IPS DF 6.9 (cell line): ENCODE measurements at places on chromosomes 4 and X.
A peak's percentile ranks its signal among the peaks of the same experiment; 100 is the strongest.

DNA sequence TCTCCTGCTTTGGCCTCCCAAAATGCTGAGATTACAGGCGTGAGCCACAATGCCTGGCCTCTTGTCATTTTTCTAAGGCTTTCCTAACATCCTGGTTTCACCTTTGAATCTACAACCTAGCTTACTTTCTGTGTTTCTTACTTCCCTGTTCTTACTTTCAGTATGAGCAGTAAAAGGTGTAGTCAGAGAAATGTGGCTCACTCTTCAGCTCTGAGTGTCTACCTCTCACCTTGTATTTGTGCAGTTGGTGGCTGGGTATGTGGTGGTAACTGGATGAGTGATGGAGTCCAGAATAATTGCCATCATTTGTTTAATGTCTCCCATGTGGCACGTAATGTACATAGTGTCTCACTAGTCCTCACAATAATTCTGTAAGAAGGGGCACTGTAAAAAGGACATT, 19.1 kb upstream of the CXCL11 start:
- peaks cover 2% of the 10 kb centered on the region; the same call in 1 of the 2 replicates for H3K4me1 ChIP-seq
- DNase-seq, result no peak
- no peak overlapping the region for H3K27ac ChIP-seq
- H3K4me3 ChIP-seq, result no peak overlapping the region
- no peaks in the 10 kb centered on the region for H3K36me3 ChIP-seq
- no peaks in the 10 kb centered on the region for H3K27me3 ChIP-seq

- H3K4me3 ChIP-seq, result no peak overlapping the region
- H3K4me1 ChIP-seq, result no peaks in the 10 kb centered on the region
- no peaks in the 10 kb centered on the region for H3K27me3 ChIP-seq
- H3K27ac ChIP-seq, result no peak overlapping the region
Observed at GRCh38 chrX:84873176-84873575, 130.5 kb upstream of the APOOL start.

DNA sequence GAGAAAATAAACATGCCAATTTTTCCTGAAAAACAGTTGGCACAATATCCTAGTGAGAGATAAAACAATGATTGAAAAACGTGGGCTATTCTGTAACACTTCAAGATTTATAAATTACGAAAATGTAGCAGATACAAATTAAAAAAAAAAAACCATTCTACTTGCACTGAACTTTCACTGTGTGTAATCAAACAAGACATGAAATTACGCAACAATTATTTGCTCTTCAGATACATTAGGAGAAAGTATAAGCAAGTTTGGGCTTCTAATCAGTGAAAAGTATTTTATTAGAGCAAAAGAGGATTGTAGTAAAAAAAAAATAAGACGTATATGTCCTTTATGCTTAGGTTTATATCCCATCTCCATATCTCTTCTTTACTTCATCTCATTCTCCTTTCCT, 320.4 kb downstream of the SPOCK3 start:
- H3K27ac ChIP-seq, result no peak overlapping the region
- H3K36me3 ChIP-seq, result no peaks in the 10 kb centered on the region
- H3K27me3 ChIP-seq, result no peaks in the 10 kb centered on the region
- no peaks in the 10 kb centered on the region for H3K4me1 ChIP-seq
- no peak overlapping the region for H3K4me3 ChIP-seq

DNA sequence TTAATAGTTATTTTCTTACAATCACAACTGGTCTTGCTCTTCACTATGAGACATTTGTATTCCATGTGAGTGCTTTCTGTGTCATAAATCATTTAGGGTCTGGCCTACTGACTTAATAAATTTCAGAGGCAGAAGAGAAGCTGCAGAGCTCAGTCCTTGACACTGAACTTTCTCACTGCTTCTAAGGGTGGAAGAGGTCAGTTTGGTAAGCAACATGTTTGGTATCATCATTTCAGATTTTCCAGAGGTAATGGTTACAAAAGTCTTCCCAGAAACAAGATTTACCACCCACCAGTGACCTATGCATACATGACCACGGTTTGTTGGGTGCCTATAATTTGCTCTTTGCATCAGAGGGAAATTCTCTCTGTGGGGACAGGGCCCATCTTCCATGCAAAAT, 148.6 kb downstream of the NR3C2 start:
- H3K27me3 ChIP-seq, result no peaks in the 10 kb centered on the region
- no peak overlapping the region for H3K27ac ChIP-seq
- no peaks in the 10 kb centered on the region for H3K36me3 ChIP-seq
- no peaks in the 10 kb centered on the region for H3K4me1 ChIP-seq
- no peak for DNase-seq

DNA sequence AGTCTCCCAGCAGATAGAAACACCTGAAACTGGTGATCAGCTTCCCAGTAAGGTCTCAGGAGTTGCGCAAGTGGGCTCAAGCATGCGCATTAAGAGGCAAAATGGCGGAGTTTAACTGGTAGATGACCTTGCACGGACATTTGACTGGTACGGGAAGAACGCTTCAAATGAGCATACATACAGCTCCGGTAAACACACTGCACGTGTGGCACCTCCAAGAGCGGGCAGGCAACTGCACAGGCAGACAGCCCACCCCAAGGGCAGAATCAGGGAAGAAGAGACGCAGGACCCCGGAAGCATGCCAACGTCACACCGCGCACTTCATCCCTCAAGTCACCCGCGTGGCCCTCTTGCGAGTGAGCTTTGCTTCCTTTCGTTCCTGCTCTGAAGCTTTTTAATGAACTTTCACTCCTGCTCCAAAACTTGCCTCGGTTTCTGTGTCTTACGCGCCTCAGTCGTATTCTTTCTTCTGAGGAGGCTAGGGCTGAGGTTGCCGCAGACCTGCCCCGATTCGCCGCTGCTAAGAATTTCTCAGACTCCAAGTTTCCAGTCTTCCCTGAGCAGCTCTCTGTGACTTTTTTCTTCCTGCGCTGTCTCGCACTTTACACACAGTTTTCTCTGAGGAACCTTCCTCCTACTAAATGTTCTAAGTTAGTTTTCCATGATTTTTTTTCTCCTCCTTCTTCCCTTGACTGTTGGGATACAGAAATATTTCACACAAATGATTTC, 180.7 kb upstream of the ZFP42 start:
- H3K4me1 ChIP-seq, result no peaks in the 10 kb centered on the region
- DNase-seq, result no peak
- no peaks in the 10 kb centered on the region for H3K27me3 ChIP-seq
- H3K4me3 ChIP-seq, result no peak overlapping the region

- no peak overlapping the region for H3K4me3 ChIP-seq
- no peaks in the 10 kb centered on the region for H3K27me3 ChIP-seq
- H3K27ac ChIP-seq, result no peak overlapping the region
- no peaks in the 10 kb centered on the region for H3K36me3 ChIP-seq
- no peaks in the 10 kb centered on the region for H3K4me1 ChIP-seq
- no peak for DNase-seq
Observed at GRCh38 chr4:27921231-27921630, 1060.6 kb downstream of the STIM2 start.

DNA sequence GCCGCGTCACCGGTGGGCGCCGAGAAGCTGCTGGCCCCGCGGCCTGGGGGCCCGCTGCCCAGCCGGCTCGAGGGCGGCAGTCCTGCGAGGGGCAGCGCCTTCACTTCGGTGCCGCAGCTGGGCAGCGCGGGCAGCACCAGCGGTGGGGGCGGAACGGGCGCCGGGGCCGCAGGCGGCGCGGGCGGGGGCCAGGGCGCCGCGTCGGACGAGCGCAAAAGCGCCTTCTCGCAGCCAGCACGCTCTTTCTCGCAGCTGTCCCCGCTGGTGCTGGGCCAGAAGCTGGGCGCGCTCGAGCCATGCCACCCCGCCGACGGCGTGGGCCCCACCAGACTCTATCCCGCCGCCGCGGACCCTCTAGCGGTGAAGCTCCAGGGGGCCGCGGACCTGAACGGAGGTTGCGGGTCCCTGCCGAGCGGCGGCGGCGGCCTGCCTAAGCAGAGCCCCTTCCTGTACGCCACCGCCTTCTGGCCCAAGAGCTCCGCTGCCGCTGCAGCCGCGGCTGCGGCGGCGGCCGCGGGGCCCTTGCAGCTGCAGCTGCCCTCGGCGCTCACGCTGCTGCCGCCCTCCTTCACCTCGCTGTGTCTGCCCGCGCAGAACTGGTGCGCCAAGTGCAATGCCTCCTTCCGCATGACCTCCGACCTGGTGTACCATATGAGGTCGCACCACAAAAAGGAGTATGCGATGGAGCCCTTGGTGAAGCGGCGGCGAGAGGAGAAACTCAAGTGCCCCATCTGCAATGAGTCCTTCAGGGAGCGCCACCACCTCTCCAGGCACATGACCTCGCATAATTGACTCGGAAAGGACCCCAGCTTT, 5.6 kb downstream of the PRDM8 start:
- H3K27me3 ChIP-seq, result peaks cover 84% of the 10 kb centered on the region
- no peak overlapping the region for H3K27ac ChIP-seq
- H3K4me1 ChIP-seq, result peaks cover 7% of the 10 kb centered on the region
- H3K4me3 ChIP-seq, result peak overlapping the region; percentile 29; the same call in 1 of the 2 replicates
- no peak for DNase-seq

DNA sequence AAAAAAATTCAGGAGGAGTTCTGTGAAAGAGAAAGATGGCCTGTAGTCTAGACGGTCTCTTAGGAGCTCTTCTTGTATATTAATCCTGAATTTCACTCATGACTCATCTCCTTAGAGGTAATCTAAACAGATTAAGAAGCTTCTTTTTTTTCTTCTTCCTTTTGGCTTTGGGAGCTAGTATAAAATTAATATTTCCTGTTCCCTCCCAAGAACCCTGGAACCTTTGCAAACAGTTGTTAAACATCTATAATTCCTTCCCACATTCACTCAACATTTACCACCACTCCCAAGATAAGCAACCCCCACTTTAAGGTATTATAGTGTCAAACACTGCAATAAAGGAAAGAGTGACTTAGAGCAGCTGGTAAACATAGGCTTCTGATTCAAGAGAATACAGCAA, 146.4 kb upstream of the EDNRA start:
- no peaks in the 10 kb centered on the region for H3K36me3 ChIP-seq
- H3K27ac ChIP-seq, result no peak overlapping the region
- H3K4me1 ChIP-seq, result no peaks in the 10 kb centered on the region
- H3K27me3 ChIP-seq, result no peaks in the 10 kb centered on the region
- no peak for DNase-seq
- no peak overlapping the region for H3K4me3 ChIP-seq

- H3K4me1 ChIP-seq, result no peaks in the 10 kb centered on the region
- no peaks in the 10 kb centered on the region for H3K36me3 ChIP-seq
- H3K27me3 ChIP-seq, result no peaks in the 10 kb centered on the region
- H3K4me3 ChIP-seq, result no peak overlapping the region
- no peak for DNase-seq
- no peak overlapping the region for H3K27ac ChIP-seq
Observed at GRCh38 chr4:111707491-111707890, 437.8 kb upstream of the FAM241A start.

DNA sequence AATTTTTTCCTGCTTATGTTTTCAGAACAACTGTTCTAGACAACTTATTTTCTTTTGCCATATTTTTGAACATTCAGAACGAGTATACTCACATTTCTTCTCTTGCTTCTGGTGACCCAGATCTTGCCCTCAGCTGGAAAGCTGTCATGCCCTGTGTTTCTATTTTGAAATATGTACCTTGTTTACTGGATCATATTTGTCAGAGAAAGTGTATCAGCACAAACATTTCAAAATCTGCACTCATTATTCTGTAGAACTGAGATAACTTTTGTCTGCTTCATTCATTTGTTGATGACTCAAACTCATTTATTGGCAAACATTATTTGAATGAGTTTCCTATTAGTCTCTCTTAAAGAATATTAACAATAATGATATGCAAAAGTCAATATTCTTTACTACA, 46.2 kb upstream of the FAM9A start:
- H3K4me1 ChIP-seq, result no peaks in the 10 kb centered on the region
- H3K27me3 ChIP-seq, result no peaks in the 10 kb centered on the region
- no peaks in the 10 kb centered on the region for H3K36me3 ChIP-seq
- no peak overlapping the region for H3K4me3 ChIP-seq
- no peak for DNase-seq

DNA sequence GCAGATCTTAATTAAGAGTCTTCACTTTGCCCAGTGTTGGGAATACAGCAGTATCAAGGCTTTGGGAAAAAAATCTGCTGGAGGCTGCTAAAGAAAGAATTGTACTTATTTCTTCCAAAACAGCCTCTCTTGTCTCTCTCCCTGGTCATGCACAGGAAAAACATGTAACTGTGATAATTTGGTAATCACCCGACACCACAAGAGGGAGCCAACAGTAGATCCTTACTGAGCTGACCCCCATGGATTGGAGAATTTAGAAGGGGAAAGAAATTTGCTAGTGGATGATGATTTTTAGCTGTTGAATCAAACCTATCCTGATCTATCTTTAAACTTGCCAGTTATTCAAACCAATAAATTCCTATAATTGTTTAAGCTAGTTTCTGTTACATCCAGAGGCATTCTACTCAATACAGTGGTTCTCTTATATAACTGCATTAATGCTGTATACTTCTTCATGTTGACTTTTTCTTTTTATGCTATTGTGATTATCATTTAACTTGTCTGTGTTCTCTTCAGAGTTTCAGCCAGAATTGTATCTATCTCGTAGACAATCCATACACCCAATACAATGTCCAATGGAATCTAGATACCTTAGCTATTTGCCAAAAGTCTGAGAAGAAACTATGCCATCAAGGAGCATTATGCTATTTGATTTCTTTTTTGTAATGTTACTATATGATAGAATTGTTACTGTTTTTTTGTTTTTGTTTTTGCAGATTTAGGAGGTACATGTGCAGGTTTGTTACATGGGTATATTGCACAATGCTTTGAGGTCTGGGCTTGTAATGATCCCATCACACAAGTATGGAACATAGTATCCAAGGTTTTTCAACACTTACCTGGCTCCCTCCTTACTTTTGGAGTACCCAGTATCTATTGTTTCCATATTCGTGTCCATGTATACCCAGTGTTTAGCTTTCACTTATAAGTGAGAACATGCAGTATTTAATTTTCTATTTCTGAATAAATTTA, 31.3 kb upstream of the ARHGEF38 start:
- no peak overlapping the region for H3K27ac ChIP-seq
- H3K36me3 ChIP-seq, result no peaks in the 10 kb centered on the region
- H3K4me1 ChIP-seq, result no peaks in the 10 kb centered on the region
- DNase-seq, result peak; percentile 9
- no peaks in the 10 kb centered on the region for H3K27me3 ChIP-seq

GRCh38 chr4:14280567-14280966, 653.0 kb upstream of the BOD1L1 start:
- H3K4me1 ChIP-seq, result no peaks in the 10 kb centered on the region
- no peaks in the 10 kb centered on the region for H3K27me3 ChIP-seq
- H3K36me3 ChIP-seq, result no peaks in the 10 kb centered on the region
- no peak overlapping the region for H3K4me3 ChIP-seq
- no peak for DNase-seq

DNA sequence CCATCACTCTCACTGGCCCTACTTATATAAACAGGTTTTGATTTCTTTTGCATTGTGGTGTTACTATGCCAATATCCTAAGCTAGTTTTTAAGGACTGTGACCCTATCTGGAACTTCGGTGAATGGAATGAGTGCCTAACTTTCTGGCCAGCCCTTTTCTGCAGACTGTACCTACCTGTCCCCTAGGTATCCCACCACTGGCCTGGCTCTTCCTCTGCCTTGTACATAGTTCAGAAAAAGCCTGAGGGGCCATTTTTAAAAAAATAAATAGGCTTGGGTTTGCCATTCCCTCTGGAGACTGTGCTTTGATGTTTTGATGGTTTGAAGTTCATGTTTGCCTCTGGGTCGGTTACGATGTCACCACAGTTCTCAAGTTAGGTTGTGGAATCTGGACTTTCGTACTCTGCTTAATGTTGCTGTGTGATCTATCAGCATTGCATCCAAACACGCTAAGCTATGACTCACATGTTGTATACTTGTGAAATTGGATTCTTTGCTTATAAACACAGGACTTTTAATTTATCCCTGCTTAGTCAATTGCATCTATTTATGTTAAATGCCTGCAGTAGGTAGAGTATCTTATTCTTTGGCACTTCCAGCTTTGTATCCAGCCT, 182.0 kb downstream of the ANKRD50 start:
- no peak overlapping the region for H3K4me3 ChIP-seq
- DNase-seq, result no peak
- H3K27ac ChIP-seq, result no peak overlapping the region
- H3K36me3 ChIP-seq, result no peaks in the 10 kb centered on the region
- no peaks in the 10 kb centered on the region for H3K4me1 ChIP-seq
